AG20443 (cell line): ENCODE measurements at places on chromosomes 5 and 9.

DNA sequence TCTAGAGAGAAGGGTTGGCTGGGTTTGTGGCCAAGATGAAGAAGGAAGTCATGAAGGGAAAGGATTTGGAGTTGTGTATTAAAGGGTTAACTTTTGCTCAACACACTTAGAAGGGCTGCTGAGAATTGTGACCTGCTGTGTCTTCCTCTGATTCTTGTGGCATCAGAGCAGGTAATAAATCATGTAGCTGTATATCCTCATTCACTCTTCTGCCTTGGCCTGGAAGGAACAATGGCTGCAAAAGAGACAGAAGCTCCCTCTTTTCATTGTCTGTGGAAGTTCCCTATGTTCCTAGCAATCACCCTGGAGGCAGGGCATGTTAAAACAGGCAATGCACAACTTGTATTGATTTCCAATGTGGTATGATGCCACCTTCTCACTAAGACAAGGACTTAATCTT is 159.1 kb downstream of the LRRC70 start:
- DNase-seq, result no peak

DNA sequence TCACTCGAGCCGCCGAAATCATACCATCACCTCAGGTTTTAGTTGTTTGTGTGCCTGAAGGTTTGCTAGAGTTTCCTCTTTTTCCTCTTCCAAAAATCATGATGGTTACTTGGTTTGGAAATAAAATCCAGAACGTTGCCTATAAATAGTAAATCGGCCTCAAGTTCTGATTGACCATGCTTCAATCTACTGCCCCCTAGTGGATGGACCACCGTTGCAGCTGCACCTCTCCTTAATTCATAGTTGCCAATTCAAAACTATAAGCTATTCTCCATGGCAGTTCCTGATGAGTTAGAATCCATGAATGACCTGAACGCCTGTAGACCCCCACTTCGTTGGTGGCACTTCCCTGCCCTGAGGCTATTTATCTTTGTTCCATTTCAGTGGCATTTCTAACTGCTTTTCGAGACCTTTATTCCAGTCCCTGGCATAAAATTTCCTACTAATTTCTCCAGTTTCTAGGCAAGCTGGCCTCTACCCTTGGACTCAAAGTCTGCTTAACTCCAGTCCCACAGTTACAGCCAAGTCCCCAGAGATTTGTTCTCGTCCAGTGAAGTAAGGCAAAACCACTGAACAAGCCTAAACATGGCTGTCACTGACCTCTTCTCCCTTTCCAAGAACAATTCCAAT is 422.6 kb downstream of the EFNA5 start:
- peak; percentile 33 for DNase-seq

- DNase-seq, result no peak
Observed at GRCh38 chr5:172548311-172548731, 92.7 kb upstream of the NEURL1B start.

- peak; percentile 14 for DNase-seq
Observed at GRCh38 chr9:107486674-107487520, 2.7 kb downstream of the KLF4 start.

DNA sequence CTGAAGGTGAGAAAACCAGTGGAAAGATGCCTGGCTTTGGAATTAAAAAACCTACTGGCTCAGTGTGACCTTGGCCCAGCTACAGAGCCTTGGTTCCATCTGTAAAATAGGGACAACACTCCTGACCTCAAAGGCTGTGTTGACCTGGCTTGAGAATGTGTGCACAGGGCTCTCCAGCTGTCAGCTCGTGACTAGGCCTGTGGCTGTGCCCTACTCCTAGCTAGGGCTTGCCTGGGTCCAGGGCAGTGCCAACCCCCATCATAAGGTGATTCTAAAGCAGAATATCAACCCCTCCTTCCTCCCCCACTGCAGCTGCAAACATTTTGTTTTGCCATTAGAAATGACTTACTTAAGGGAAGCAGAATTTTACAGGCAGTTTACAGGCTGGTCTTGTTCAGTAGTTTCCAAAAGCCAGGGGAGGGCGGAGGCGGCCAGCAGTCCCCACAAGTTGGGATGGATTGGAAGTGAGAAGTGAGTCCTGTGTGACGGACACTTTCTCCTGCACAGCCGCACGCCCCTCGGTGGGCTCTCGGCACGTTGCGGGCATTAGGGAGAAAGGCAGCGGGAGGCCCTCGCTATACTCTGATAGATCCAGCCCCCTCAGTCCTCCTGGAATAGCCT is 7.3 kb downstream of the PITX1 start:
- DNase-seq, result no peak

GRCh38 chr9:95991326-95991725 is 115.8 kb downstream of the ERCC6L2 start:
- DNase-seq, result no peak

GRCh38 chr5:32299059-32299677 is 13.6 kb downstream of the MTMR12 start:
- no peak for DNase-seq

DNA sequence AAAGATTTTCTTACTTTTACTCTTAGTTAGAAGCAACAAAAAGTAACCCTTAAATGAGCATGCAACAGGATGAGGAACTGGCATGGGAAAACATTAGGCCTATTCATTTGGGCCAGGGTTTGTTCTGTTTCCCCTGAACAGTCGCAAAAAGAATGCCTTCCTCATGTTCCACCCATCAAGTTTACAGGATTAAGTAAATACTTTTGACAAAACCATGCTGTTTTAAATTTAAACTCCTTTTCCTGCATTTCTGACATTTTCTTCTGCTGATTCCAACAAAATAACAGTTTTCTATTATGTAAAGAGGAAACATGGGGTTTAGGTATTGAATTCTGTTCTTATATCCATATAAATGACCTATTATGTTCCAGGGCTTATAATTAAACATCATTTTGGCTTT is 236.6 kb upstream of the ACTBL2 start:
- no peak for DNase-seq

DNA sequence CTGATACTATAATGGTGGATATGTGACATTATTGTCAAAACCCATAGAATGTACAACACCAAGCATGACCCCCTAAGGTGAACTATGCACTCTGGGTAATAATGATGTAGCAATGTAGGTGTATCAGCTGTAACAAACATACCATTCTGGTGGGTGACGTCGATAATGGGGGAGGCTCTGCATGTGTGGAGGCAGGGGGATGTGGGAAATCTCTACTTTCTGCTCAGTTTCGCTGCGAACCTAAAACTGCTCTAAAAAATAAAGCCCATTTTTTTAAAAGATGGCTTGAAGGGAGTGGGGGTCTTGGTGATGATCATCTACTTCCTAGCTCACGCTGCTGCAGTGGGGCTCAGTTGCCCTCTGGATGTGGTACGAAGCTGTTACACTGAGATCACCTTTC is 51.1 kb downstream of the RASGEF1C start:
- DNase-seq, result no peak

GRCh38 chr5:147445090-147445489 is 64.8 kb downstream of the DPYSL3 start:
- no peak for DNase-seq

DNA sequence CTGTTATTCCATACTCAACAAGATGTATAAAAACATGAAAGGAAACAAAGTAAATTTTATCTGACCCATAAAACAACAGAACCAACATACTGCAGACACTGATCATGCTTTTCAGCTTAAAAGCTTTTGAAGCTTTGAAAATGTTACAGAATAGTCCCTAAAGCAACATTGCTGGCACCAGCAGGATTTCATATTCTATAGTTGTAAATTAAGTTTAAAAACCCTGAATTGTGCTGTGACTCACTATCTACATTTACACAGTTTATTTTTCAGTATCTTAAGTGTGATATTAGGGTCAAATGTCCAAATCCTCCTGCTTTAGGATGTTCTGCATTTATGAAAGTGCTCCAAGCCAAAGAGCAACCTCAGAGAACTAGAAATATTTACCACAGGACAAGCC is 59.9 kb downstream of the ZFR start:
- DNase-seq, result no peak

DNA sequence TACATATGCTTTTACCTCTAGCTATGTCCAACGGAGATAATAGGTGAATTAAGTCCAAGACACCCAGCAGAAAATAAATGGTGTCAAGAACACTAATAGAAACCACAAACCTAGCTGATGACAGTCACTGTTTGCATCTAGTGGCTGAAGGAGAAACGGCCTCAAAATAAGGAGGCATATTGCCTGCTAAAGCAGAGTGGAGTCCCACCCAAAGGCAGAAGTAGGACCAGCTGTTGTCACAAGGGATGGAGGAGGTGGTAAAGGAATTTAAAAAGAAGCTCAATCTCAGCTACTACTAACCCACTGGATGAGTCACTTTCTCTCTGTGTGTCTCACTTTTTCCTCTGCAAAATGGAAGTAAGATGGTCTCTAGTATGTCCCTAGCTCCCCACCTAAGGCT is 224.3 kb downstream of the GRIA1 start:
- DNase-seq, result peak; percentile 26

- DNase-seq, result no peak
Observed at GRCh38 chr5:141879941-141880738, 1.9 kb upstream of the PCDH1 start.

- DNase-seq, result no peak
Observed at GRCh38 chr9:88741335-88741734, 206.4 kb downstream of the NXNL2 start.

DNA sequence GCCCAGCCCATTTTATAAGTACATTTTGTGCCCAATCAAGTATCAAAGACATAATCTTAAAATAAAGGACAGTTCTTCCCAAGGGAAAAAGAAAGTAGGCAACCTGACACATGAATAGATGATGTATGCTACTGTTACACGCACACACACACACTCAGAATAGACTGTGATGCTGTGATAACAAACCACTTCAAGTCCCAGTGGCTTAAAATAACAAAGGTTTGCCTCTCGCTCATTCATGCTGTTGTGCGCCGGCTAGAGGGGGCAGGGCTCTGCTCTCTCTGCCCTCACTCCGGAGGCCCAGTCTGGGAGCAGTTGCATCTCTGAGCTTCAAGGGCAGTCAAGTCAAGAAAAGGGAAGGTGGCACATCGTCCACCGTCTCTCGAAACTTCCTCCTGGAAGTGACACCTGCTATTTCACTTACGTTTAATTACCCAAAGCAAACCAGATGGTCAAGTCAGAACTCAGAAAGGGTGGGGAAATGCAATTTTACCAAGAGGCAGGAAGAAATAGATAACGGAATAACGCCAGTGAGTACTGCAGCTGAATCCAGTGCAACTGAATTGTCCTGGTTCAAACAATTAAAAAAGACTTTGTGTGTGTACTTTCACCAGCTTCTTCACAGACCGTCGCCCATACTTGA is 43.3 kb downstream of the ANKRD33B start:
- DNase-seq, result no peak

GRCh38 chr5:96572864-96573512 is 89.2 kb upstream of the CAST start:
- DNase-seq, result peak; percentile 71

GRCh38 chr5:7872517-7873130 is 3.7 kb downstream of the MTRR start:
- DNase-seq, result no peak

- no peak for DNase-seq
Observed at GRCh38 chr5:175202463-175203068, 241.4 kb downstream of the DRD1 start.

- no peak for DNase-seq
Observed at GRCh38 chr9:13555989-13556500, 276.6 kb upstream of the MPDZ start.

GRCh38 chr5:145511351-145511750 is 323.8 kb downstream of the PRELID2 start:
- DNase-seq, result no peak

GRCh38 chr5:137370096-137371071 is 128.7 kb downstream of the SPOCK1 start:
- DNase-seq, result no peak

- DNase-seq, result no peak
Observed at GRCh38 chr9:32497921-32498320, 28.1 kb downstream of the RIGI start.

- no peak for DNase-seq
Observed at GRCh38 chr9:99573085-99573484, 248.6 kb upstream of the NR4A3 start.

GRCh38 chr9:27561685-27562084 is 11.6 kb downstream of the C9orf72 start:
- DNase-seq, result no peak

DNA sequence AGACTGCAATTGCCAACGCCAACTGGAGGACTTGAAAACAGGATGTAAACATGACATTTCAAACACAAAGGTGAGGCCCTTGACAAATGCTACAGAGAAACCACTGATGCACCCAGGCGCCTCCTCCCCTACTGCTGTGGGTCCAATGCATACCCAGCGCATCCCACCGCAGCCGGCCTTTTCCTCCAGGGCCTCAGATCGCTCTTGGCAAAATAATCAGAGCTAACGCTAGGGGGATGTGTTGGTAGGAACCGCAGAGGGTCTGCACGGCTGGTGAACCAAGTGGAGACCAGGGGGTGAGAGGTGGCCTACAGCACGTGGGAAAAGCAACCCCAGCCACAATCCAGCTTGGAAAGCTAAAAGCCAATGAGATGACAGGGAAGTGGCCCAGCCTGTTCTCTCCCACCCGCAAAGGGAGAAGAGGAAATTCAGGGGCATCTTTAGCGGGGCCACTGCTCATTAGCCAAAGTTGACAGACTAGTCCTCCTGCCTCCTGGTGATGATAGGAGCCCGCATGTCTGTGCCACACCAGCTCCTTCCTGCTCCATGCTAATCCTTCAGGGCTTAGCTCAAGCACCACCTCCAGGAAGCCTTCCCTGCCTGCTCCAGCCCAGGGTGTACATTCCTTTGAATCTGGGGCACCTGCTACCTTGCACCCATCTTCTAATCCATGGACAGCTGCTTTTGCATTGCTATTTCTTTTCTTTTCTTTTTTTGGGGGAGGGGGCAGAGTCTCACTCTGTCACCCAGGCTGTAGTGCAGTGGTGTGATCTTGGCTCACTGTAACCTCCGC is 5.9 kb downstream of the FAM163B start:
- no peak for DNase-seq

GRCh38 chr5:115666023-115666422 is 40.2 kb upstream of the TMED7 start:
- no peak for DNase-seq

- no peak for DNase-seq
Observed at GRCh38 chr9:82431121-82431520, 442.5 kb downstream of the SPATA31D1 start.

GRCh38 chr5:173735184-173735583 is 118.7 kb upstream of the BOD1 start:
- DNase-seq, result no peak

GRCh38 chr5:95961617-95962474 is at the start of gene ELL2:
Gene ELL2 (minus strand): TSS chr5:95961851. CDS start chr5:95961721, 130 bp downstream.
- DNase-seq, result peak; percentile 96

GRCh38 chr9:32319312-32319929 is 65.0 kb upstream of the ACO1 start:
- DNase-seq, result no peak

DNA sequence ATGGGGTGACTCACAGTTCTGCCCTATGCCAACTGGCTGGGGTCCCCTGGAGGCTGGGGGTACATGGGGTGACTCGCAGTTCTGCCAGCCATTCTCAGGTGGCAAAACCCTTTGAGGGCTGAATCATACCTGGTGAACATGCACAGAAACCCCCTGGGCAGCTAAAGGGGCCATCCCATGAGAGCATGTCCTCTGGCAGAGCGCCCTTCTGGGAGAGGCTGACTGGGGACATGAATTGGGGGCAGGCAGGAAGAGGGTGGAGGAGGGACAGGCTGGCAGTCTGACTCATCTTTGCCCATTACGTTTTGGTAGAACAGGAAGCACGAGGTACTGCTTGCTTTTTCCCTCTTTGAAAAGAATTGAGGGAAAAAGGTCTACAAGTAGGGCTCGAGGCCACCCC is 16.7 kb downstream of the TRAF1 start:
- DNase-seq, result no peak
